OCI-LY7 (cell line): ENCODE measurements at places on chromosomes 5 and 9.

GRCh38 chr9:95044731-95045508, 272.6 kb downstream of the FANCC start:
- no peak for DNase-seq

- no peak for DNase-seq
Observed at GRCh38 chr5:9589049-9589835, 40.9 kb downstream of the TAS2R1 start.

DNA sequence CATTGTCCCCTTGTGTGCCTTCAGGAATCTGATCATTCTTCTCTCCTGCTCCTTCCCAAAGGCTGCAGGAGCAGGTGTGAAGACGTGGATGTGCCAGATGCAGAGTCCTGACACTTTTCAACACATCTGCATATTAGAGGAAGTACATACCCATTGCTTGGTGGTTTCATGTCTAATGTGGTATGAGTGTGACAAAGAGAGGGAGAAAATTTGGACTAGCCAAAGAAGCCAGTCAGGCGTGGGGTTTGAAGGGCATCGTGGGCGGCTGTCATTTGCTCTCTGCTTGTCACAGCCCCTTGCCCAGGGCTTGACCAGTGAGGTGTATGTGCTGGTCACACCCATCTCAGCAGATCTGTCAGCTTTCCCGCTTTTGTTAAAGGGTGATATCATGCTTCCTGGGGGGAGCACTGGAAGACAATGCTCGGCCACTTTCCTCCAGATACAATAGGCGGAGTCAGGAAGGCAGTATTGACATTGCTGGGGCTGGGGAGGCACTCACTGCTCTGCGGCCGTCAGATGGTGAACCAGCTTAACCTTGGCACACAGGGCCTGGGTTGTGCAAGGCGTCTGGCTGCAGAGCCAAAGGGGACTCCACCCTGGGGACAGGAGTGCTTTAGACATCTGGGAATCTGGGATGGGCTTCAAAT, 8.6 kb downstream of the TEK start:
- DNase-seq = no peak

DNA sequence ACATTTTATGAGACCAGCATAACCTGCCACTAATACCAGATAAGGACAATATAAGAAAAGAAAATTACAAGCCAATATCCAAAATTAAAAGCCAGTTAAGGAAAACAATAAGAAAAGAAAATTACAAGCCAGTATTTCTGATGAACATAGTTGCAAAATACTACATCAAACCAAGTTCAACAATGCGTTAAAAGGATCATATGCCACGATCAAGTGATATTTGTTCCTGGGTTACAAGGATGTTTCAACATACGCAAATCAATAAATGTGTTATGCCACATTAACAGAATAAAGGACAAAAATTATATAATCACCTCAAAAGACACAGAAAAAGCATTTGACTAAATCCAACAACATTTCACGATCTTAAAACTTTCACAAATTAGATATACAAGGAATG, 431.9 kb downstream of the ELAVL2 start:
- DNase-seq = no peak

DNA sequence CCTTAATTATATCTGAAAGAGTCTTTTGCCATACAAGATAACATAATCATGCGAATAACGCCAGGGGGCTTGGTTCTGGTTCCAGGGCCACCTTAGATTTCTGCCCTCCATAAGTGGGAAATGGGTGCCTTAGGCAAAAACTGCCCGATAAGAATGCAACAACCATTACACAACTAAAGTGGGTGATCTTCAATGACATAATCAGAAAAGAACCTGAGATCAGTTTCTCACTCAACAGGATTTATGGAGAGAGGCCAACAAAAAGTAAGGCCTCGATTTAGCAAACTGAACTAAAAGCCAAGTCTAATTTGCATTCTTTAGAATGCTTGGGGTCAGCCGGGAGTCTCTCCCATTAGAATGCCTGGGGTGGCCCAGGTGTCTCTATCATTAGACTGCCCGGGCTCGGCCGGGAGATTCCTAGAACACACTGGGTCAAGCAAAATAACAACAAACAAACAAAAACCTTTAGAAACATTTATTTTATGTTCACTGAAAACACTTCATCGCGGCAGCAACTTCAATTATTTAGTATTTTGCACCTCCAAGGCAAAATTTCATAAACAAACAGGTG, 194.8 kb downstream of the AUH start:
- DNase-seq = no peak

- DNase-seq = no peak
Observed at GRCh38 chr5:98314292-98314691, 459.2 kb upstream of the RGMB start.

DNA sequence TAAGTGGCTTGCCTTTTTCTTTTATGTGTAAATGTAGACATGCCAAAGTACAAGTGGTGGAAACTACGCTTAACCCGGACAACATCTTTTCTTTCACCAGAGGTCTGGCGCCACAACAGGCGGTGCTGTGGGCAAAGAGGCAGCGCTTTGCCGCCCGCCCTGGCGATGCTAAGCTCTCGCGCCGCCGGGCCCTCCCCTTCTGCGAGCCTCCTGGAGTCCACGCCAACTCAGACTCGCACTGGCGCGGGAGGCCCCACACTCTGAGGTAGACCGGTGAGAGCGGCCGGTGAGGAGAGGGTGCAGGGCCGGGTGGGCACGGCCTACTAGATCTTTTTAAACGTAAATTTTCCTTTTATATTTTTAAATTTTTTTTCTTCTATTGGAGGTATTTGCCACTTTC, 2253.1 kb upstream of the C9orf72 start:
- DNase-seq = no peak

DNA sequence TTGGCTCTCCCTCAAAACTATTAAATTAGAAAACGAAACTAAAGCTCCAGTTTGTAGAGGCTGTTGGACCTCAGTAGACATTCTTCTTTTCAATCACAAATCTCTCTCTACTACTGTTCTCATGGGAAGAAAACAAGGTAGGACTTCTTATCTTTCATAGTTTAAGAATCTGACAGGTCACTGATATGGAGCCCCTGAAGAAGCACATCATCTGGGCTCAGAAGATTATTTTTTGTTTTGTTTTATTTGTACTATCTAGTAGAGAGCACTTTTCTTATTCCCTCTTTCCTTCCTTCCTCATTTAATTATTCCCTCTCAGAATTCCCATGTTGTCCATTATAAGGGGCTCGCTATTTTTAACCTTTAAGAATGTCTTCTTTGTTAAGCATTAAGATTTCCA, 26.3 kb downstream of the STARD4 start:
- DNase-seq = no peak

- no peak for DNase-seq
Observed at GRCh38 chr5:149288436-149288835, 16.8 kb downstream of the AFAP1L1 start.

DNA sequence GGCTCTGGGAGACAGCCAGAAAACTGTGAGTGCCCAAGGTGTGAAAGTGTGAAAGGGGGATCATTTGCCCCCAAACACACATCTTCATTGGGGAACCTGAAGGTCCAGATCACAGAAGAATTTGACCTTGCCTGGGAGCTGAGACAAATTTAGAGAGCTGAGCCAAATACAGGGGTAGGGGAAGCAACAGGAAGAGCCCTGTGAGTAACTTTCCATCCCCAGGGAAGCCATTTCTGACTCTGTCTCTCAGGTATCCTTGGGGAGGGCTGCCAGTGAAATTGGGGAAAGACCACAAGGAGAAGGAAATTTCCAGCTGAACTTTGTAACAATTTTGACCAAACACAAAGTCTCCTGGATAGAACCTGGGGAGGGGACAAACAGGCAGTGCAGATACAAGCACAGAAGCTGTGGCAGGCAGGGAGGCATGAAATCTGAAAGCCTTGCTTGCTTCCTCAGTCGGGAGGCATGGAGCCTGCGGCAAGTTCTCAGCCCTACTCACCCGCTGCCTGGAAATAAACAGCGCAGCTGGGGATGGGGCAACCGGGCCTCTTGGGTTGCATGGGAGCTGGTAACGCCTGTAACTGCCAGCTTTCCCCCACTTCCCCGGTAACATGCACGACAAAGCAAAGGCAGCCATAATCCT, 31.5 kb upstream of the ZCCHC9 start:
- DNase-seq = no peak

DNA sequence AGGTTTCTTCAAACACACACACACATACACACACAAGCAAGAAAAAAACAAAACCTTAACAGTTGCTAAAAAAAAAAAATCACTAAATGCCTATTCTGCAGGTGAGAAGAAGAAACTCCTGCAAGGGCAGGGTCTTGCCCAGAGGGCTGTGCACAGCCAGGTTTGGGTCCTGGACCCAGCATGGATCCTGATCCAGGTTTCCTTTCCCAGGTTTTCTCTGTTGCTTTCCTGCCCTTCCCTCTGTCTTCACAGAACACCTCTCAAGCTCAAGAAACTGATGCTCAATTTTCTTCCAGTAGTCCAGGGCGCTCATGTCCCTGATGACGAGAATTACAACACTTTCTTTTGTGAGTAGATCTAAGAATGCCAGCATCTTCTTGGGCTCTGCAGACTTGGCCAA, 136.6 kb downstream of the PAX5 start:
- no peak for DNase-seq

DNA sequence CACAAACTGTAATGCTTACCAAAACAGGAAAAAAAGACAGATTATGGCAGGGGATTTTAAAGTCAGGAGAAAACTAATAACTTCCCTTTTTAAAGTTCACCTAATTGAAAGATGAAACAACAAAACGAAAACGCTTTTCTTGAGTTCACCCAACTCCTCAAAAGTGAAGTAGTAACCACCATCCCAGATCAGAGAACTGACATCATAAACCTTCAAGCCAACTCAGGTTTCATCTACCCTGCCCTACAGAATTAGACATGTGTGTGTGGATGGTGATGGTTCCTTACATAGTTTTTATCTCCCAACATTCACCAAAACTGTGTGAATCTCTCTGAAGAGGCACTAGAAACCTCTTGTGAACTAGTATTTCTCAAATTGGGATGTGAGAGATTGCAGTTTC, 195.2 kb upstream of the PTGER4 start:
- peak; percentile 18 for DNase-seq

GRCh38 chr5:2370626-2371418, 380.7 kb downstream of the IRX2 start:
- no peak for DNase-seq

DNA sequence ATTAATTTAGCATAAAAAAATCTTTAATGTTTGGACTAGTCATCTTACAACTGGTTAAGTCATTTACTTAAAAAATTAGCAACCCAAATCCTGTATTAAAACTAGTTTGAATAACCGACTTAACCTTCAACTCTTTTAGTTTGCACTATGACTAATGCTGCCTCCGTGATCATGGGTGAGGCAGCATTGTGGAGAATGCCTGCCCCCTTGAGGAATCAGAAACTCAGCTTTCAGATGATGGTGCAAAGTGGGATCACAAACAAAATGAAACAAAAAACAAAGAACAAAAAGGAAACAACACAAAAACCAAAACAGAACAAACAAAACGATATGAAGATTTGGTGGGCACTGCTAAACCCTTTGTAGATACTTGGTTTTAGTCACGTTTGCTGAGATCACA, 127.0 kb upstream of the PALM2AKAP2 start:
- no peak for DNase-seq
